ENCODE measurements at places on chromosomes 3 and 15. TPM values are rescaled to one million over a fixed set of nuclear protein-coding genes. Genes with fewer than 3 reads are reported as not detected.

TGM4 gene
- polyA plus RNA-seq = 0.12 TPM

THAP10 gene
- polyA plus RNA-seq = 3.2 TPM

GRCh38 chr3:52245322-52246263 is at the start of gene PPM1M:
TSS of gene PPM1M (plus strand) at chr3:52245759. CDS start at chr3:52245825, 66 bp downstream.
- H3K4me3 ChIP-seq = peak within 1 kb of the TSS; percentile 60
- H3K27me3 ChIP-seq = no peaks in the 10 kb centered on the region
- H3K36me3 ChIP-seq = peaks cover 2% of the 10 kb centered on the region

DNA sequence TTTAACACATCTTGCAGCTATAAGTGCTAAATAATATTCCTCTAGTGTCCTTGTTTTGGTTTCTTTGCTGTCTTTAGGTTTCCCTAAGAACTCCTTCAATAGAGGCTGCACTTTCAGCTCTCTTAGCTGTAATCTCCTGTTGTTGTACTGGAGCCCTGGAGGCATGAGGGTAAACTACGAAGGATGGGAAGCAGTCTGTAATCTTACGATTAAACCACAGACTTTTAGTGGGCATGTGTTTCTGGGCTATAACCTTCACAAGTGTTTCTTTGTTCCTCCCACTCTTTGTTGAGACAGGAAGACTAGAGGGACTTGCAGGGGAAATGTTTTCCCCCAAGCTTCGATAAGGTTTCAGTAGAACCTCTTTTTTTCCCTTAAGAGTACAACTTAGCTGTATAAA is 1058.1 kb downstream of the NSUN3 start:
- no peak overlapping the region for H3K4me3 ChIP-seq
- H3K27me3 ChIP-seq = no peaks in the 10 kb centered on the region
- no peaks in the 10 kb centered on the region for H3K36me3 ChIP-seq
- H3K27ac ChIP-seq = no peak overlapping the region
- H3K4me1 ChIP-seq = no peaks in the 10 kb centered on the region

SPESP1 gene
- not detected for polyA plus RNA-seq

DNA sequence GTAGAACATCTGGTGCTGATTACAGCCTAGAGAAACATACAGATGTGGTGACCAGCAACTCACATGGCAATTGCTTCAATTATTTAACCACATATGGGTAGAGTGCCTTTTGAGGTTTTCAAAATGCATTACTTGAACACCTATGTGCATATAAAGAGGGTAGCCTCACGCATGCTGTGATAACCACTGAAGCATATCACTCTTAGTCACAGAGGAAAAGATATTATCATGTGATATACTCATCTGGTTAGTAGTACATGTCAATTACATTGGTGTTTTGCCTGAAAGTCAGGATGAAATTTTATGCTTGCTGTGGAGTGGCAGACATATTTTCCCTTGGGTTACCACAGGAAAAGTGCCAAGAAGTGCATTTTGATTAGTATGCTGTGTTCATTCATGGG is 459.3 kb upstream of the AGTR1 start:
- H3K27me3 ChIP-seq = no peaks in the 10 kb centered on the region
- H3K36me3 ChIP-seq = no peaks in the 10 kb centered on the region
- no peaks in the 10 kb centered on the region for H3K4me1 ChIP-seq

CCR2 gene
- polyA plus RNA-seq = not detected

NLGN1 gene
- 1.5 TPM for polyA plus RNA-seq

- H3K36me3 ChIP-seq = no peaks in the 10 kb centered on the region
- H3K27me3 ChIP-seq = no peaks in the 10 kb centered on the region
- H3K27ac ChIP-seq = no peak overlapping the region
- peaks cover 11% of the 10 kb centered on the region for H3K4me1 ChIP-seq
- no peak overlapping the region for H3K4me3 ChIP-seq
Measured at GRCh38 chr15:90991587-90992285, 2.6 kb downstream of the PRC1 start.

DNA sequence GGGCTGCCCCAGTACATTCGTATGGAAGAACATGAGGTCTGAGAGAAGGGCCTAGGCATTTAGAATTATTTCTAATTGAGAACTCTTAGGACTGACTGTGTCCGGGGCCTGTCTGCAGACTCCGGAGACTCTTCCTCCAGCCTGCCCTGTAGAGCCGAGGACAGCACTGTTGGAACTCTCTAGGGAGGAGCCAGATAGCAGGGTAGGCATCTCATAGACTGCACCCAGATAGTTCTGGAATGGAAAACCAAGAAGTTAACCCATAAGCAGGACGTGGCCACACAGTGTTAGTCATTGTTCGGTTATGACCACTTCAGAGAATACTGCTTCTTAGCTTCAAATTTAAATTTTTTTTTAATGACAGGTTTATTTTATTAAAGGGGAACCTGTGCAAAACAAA is 59.5 kb downstream of the SNRK start:
- H3K4me3 ChIP-seq = no peak overlapping the region
- H3K27me3 ChIP-seq = no peaks in the 10 kb centered on the region
- no peak for DNase-seq
- no peaks in the 10 kb centered on the region for H3K4me1 ChIP-seq

DNA sequence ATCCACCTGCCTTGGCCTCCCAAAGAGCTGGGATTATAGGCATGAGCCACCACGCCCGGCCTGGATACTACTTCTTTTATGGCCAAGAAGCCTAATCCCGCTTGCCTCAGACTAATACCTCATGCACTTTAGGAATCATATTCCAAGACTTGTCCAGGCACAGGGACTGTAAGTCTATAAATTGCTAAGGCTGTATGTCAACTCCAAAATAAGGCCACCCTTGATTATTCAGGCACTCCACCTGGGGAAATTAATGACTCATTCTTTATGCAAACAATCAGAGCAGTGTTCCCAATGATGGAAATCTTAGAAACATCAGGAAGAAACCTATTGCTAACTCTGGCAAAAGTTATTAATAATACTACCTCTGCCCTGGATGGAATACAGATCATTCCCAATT is 98.4 kb downstream of the ERC2 start:
- no peaks in the 10 kb centered on the region for H3K4me1 ChIP-seq
- H3K4me3 ChIP-seq = no peak overlapping the region
- no peaks in the 10 kb centered on the region for H3K36me3 ChIP-seq
- H3K27me3 ChIP-seq = no peaks in the 10 kb centered on the region
- no peak for DNase-seq

- H3K4me3 ChIP-seq = no peak overlapping the region
- no peaks in the 10 kb centered on the region for H3K36me3 ChIP-seq
- no peak for DNase-seq
- no peak overlapping the region for H3K27ac ChIP-seq
- H3K4me1 ChIP-seq = peaks cover 24% of the 10 kb centered on the region
Measured at GRCh38 chr3:172107403-172107802, 68.0 kb downstream of the FNDC3B start.

DNA sequence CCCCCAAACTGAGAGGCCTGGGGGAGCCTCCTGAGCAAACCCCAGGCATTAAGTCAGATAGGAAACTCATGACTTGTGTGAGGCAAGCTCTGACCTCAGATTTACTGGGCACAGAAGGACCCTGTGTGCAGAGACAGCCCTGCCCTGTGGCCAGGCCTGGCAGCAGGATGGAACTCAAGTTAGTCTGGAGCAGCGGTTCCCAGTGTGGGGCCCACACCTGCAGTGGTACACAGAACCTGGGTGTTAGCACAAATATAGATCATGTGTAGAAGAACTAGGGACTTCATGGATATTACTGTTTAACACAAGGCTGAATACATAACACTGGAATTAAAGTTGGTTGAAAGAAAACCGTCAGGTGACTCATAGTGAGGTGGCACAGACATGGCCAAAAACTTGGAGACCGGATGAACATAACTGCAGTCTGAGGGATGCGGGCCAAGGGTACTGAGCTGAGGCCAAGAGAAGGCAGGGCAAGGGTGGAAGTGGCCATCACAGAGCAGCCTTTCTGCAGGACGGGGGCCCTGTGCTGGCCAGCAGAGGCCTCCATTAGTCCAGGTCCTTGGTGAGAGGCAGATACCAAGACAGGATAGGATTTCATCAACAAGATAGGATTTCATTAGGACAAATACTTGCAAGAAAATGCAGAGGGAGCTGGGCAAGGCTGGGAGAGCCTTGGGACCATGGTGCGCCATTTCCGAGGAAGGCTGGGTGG is 40.9 kb downstream of the IRAK2 start:
- no peaks in the 10 kb centered on the region for H3K27me3 ChIP-seq
- peak overlapping the region; percentile 97 for H3K27ac ChIP-seq
- peaks cover 40% of the 10 kb centered on the region for H3K4me1 ChIP-seq
- no peak overlapping the region for H3K4me3 ChIP-seq
- peaks cover 16% of the 10 kb centered on the region for H3K36me3 ChIP-seq

SLC22A13 gene
- 0.29 TPM for polyA plus RNA-seq

DNA sequence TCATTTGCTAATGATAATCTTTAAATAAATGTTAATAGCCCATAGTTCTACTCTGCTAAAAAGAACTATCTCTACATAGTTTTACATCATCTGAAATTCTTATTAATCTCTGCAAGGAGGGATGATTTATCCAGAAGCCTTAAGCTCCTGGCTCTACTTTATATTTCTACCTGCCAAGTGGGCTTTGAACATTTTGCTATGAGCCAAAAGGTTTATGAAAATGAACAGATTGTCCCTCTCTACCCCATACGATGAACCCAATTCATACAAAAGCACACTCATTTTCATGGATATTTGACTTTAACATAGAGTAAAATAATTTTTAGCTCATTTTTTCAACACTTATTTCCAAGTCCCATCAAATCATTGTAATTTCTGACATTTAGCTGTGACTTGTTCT is 611.0 kb downstream of the NSUN3 start:
- no peaks in the 10 kb centered on the region for H3K27me3 ChIP-seq
- DNase-seq = no peak
- H3K27ac ChIP-seq = no peak overlapping the region
- H3K4me3 ChIP-seq = no peak overlapping the region

VEPH1 gene
- polyA plus RNA-seq = 11.3 TPM

DNA sequence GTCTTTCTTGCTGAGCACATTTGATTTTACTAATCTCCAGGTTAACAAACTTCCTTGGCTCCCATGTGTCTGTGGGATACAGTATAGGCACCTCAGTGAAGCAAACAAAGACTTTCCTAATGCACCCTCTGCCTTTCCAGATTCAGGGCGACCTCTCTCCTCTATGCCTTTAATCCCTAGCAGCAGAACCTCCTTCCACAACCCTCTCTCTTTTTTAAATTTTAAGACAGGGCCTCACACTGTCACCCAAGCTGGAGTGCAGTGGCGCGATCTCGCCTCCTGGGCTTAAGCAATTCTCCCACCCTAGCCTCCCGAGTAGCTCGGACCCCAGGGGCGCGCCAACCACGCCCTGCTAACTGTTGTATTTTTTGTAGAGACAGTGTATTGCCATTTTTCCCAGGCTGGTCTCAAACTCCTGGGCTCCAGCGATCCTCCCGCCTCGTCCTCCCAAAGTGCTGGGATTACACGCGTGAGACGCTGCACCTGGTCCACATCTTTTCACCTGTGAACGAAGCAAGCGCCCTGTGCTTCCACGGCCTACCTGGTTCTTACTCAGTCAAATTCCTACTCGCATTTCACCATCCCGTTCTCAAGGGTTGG is 1.7 kb upstream of the HACD3 start:
- no peaks in the 10 kb centered on the region for H3K27me3 ChIP-seq
- DNase-seq = no peak
- no peaks in the 10 kb centered on the region for H3K36me3 ChIP-seq
- H3K4me1 ChIP-seq = peaks cover 3% of the 10 kb centered on the region

DAZL gene
- not detected for polyA plus RNA-seq

DNA sequence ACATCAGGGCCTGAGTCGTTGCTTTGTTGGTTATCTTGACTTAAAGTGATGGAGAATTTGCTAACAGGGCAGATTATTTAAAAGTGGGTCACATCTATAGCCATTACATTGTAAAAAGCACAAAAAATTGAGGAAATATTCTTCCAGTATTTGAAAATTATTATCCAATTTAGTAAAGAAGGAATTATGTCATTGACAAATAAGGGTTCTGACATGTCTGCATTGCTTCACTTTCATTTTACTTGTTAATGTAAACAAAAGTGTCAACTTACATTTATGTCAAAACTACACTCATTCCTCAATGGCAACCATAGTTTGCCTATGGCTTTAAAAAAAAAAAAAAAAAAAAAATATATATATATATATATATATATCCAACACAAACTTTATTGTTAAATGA is 3.4 kb upstream of the PARP14 start:
- H3K4me3 ChIP-seq = no peak overlapping the region
- no peaks in the 10 kb centered on the region for H3K27me3 ChIP-seq
- H3K4me1 ChIP-seq = peaks cover 12% of the 10 kb centered on the region
- DNase-seq = no peak

- no peaks in the 10 kb centered on the region for H3K36me3 ChIP-seq
- H3K27me3 ChIP-seq = no peaks in the 10 kb centered on the region
- H3K4me1 ChIP-seq = no peaks in the 10 kb centered on the region
Measured at GRCh38 chr3:19866751-19867347, 67.2 kb downstream of the EFHB start.

- H3K27me3 ChIP-seq = no peaks in the 10 kb centered on the region
- peak overlapping the region; percentile 27 for H3K27ac ChIP-seq
- H3K36me3 ChIP-seq = peaks cover 22% of the 10 kb centered on the region
- H3K4me3 ChIP-seq = no peak overlapping the region
- DNase-seq = no peak
- H3K4me1 ChIP-seq = peaks cover 4% of the 10 kb centered on the region
Measured at GRCh38 chr3:157443905-157444796, 7.5 kb downstream of the PTX3 start.

DNA sequence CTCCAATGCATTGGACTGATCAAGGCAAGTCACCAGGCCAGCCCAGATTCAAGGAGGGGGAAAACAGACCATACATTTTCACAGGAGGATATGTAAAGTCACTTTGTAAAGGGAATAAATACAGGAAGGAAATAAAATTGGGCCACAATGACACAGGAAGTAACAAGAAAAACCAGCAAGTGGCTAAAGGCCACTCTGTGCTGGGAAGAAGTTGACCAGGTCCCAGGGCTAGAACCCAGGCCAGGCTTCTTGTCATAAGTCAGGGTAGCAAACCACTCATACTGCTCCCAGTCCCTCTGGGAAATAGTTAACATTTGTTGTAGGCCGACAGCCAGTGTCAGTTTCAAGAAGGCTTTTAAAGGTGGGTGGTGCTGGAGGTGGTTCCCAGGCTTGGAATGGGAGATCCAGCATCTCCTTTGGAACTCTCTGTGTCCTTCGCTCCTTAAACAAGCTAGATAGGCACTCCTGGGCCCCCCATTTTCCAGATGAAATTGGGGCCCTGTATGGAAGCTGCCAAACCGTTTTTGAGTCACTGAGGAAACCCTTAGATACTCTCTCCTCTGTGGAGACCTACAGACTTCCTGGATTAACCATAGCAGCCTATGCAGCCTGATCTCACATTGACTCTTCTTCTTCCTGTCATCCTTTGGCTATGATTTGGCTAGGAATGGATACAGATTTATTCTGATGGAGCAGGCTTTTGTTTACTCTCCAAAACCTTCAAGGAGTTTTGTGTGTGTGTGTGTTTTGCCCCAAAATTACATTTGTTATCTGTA is 14.7 kb upstream of the EDC3 start:
- H3K36me3 ChIP-seq = no peaks in the 10 kb centered on the region
- peaks cover 22% of the 10 kb centered on the region for H3K27me3 ChIP-seq
- DNase-seq = no peak

RHOV gene
- polyA plus RNA-seq = 0.49 TPM

FSTL1 gene
- 329 TPM for polyA plus RNA-seq
